Stimulated activated CD8-positive, alpha-beta memory T cell treated with anti-CD3 and anti-CD28 coated beads, Interleukin-7, amount 100 ng/mL, for 1 hour (primary cell): ENCODE measurements at places on chromosomes 2 and 18.

DNA sequence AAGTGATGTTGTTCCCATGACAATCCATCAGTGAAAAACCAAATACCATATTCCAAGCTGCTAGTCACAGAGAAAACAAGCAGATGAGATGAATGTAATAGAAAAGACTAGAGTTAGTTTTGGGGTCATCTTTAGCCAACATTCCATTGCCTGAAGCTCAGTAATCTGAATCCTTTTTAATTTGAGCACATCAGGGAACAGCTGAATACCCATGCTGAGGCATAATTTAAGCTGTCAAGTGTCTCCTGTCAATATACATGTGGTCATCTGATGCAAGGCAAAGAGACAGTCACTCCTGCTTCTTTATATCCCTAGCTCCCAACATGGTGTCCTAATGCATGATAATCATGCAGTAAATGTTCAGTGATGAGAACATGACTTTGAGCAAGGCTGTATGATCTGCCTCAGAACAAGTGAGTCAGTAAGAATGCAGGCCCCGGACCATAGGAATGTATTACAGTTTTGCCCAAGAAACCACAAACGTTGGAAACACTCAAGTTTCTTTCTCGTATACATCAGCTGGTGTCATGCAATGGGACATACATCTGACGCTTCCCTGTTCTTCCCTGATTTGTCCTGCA lies 48.0 kb downstream of the CDK15 start:
- DNase-seq = no peak

- DNase-seq = no peak
Measured at GRCh38 chr2:47300609-47301276, 102.2 kb upstream of the MSH2 start.

GRCh38 chr2:99101697-99102096 lies 39.8 kb upstream of the C2orf15 start:
- DNase-seq = no peak

GRCh38 chr2:179646173-179646769 lies 215.1 kb downstream of the ZNF385B start:
- no peak for DNase-seq

DNA sequence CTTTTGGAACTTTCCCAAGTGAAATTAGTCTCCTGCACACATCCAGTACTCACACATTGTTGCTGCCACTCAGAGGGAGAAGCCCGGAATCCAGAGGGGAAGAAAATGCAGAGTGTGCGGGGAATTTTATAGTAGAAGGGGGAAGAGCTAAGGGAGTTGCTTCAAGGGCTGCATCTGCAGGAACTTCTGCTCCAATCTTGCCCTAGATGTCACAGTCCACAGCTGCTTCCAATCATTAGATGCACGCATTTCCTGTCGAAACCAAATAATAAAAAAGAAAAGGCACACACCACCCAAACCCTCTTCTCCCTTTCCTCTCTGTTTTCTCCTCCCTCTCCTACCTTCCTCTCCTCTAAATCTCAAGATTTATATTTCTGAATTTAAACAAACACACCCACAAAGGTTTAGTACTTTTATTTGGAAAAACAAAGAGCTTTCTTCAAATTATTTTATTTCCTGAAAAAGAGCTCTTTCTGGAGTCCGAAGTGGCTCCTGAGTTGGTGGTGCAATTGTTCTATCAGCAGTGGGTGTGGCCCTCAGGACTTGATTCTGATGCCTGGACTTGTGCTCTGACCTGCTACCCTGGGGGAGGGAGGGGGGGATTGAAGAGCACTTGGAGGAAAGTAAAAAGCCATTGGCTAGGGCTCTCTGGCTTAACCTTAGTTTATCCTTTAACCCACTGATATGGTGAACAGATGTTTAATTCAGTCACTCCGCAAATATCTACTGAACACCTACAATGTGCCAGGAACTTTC lies 72.0 kb downstream of the KCNE4 start:
- no peak for DNase-seq

GRCh38 chr2:234869969-234870368 lies 81.8 kb upstream of the SH3BP4 start:
- DNase-seq = no peak

- no peak for DNase-seq
Measured at GRCh38 chr2:88307817-88308216, 137.7 kb downstream of the THNSL2 start.

DNA sequence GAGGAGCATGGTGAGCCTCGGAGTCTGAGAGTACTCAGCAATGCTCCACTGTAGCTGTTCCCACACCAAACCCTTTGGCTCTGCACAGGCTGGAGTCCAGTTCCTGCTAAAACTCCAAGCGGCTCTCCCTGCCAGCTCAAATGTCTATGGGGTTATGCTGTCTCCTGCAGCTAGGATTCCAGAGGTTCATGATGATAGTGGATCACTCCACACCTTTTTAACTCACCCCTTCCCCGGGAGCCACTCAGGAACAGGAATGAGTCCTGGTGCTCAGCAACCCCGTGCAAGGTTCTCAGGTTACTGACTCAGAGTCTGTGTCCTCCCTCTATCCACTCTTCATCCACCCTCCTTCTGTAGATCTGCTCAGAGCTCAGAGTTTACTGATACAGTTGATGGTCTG lies 410.0 kb downstream of the CDH19 start:
- DNase-seq = no peak
